ENCODE measurements at places on chromosomes 7 and 10. TPM values are rescaled to one million over a fixed set of nuclear protein-coding genes. Genes with fewer than 3 reads are reported as not detected.
A peak's percentile ranks its signal among the peaks of the same experiment; 100 is the strongest.

DNA sequence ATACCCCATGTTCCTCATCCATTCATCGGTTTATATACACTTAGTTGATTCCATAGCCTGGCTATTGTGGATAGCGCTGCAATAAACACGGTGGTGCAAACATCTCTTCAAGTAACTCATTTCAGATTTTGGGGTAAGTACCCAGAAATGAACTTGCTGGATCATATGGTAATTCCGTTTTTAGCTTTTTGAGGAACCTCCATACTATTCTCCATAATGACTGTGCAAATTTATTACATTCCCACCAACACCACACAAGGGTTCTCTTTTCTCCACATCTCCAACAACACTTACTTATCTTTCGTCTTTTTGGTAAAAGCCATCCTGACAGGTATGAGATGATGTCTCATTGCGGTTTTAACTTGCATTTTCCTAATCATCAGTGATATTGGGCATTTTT, 3.7 kb downstream of the NPFFR1 start:
- H3K27me3 ChIP-seq, result peaks cover 25% of the 10 kb centered on the region
- H3K27ac ChIP-seq, result no peak overlapping the region
- no peak for DNase-seq
- no peak overlapping the region for H3K4me3 ChIP-seq

Gene IGF2BP3
- 3.3 TPM for total RNA-seq

GRCh38 chr10:59055045-59055444, 121.4 kb upstream of the PHYHIPL start:
- no peak overlapping the region for H3K4me3 ChIP-seq
- H3K4me1 ChIP-seq, result no peaks in the 10 kb centered on the region
- DNase-seq, result no peak
- no peak overlapping the region for H3K27ac ChIP-seq
- no peaks in the 10 kb centered on the region for H3K27me3 ChIP-seq

DNA sequence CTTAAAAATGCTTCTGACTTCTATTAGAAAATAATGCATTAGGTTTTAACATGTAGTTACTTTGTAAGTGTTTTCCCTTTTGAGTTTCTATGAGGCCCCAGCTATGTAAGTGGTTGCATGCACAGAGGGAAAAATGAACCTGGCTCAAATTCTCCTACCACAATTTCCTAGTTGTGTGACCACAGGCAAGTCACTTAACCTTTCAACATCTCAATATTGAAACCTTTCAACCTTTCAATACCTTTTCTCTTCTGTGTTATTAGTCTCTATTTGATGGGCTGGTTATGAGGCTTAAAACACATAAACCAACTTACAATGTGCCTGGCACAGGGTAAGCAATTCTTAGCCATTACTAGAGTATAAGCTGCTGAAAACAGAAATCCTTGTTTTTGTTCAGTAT, 203.0 kb downstream of the KCND2 start:
- no peak overlapping the region for H3K27ac ChIP-seq
- no peaks in the 10 kb centered on the region for H3K4me1 ChIP-seq
- H3K4me3 ChIP-seq, result no peak overlapping the region
- no peaks in the 10 kb centered on the region for H3K27me3 ChIP-seq
- no peak for DNase-seq

- H3K27ac ChIP-seq, result no peak overlapping the region
- DNase-seq, result peak; percentile 9
- H3K4me1 ChIP-seq, result no peaks in the 10 kb centered on the region
- H3K27me3 ChIP-seq, result no peaks in the 10 kb centered on the region
- no peak overlapping the region for H3K4me3 ChIP-seq
- H3K36me3 ChIP-seq, result no peaks in the 10 kb centered on the region
Measured at GRCh38 chr7:102036958-102037357, 219.5 kb downstream of the CUX1 start.

GRCh38 chr7:158076656-158077055, 511.0 kb downstream of the PTPRN2 start:
- no peaks in the 10 kb centered on the region for H3K36me3 ChIP-seq
- H3K4me1 ChIP-seq, result no peaks in the 10 kb centered on the region
- no peak overlapping the region for H3K27ac ChIP-seq
- peak; percentile 51 for DNase-seq

Gene CCDC172
- total RNA-seq, result not detected

DNA sequence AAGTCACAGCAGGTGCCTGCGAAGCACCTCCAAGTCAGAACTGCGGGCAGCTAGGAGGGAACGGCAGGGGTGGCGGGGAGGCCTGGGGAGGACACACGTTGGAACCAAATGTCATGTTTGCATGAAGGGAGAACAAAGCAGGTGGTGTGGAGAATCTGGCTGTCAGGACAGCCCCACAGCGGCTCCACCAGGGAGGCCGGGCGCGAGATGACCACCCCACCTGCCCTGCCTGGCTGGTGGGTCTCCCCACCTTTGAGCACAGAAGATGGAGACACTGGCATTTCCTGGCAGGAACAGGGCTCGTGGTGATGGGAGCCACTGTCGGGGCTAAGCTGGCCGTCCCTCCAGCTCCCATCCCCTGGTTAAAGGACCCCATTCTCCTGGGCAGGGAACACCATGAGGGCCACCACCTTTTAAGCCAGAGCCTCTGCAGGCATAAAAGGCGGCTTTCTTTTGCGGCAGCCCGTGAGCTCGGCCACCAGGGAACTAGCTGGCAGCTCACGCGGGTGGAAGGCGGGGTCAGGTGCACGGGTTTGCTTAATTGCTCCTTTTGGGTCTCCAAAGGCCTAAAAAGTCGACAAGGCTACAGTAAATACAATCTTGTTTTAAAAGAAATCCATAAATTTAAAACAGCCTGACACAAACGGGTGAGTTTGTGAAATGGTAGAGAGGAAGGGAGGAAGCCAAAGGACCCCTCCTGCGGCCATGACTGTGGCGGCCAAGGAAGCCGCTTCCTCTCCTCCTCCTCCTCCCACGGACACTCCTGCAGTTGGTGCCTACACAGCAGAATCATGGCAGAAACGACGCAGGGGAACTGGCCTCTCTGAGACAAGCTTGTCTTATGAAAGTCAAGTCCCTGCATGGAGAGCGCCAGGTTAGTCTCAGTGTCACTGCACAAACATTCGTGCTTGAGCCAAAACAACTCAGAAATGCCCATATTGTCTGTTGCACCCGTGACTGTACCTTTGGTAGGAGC, 213.8 kb downstream of the DNAJB6 start:
- H3K4me1 ChIP-seq, result no peaks in the 10 kb centered on the region
- no peak overlapping the region for H3K4me3 ChIP-seq
- DNase-seq, result peak; percentile 40
- no peaks in the 10 kb centered on the region for H3K27me3 ChIP-seq
- no peak overlapping the region for H3K27ac ChIP-seq
- no peaks in the 10 kb centered on the region for H3K36me3 ChIP-seq
